Stimulated activated CD4-positive, alpha-beta T cell treated with anti-CD3 and anti-CD28 coated beads, TNF-alpha, amount 100 ng/mL, for 24 hours (primary cell): ENCODE measurements at places on chromosomes 5 and 9.

GRCh38 chr5:25979086-25979485, 1059.3 kb downstream of the CDH9 start:
- DNase-seq = no peak

DNA sequence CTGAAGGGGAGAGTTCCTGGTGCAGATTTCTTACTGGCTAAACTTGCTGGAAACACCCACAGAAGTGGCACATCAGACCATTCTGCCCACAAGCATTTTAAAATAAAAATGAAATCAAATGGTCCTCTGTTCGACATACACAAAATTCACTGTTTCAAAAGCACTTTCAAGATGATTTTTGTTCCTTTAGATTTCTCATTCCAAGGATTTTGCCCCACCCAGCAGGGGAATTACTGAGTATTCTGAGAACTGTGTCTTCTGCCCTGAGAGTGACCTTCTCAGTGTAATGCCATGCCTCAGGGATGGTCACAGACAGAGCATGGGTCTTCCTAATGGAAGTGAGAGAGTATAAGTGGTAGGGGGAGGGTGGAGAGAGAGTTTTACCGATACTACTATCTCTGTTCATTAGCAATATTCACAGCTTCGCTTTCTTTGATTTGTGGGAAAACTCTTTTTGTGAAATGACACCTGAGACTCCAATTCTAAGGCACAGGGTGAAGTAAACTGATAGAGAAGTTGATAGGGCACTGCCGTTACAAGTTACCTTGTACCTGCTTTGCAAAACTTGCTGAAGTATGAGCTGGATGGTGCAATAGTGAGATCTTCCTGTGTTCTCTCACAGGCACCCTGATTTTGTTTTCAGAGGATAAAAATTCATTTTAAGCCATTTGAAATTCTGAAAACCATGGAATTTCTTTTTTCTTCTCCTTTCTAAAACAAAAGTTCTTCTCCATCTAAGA, 95.8 kb upstream of the CD180 start:
- DNase-seq = no peak

- no peak for DNase-seq
Observed at GRCh38 chr5:79436821-79437220, 77.1 kb downstream of the HOMER1 start.

GRCh38 chr5:176979669-176980068, 26.9 kb downstream of the UIMC1 start:
- no peak for DNase-seq

DNA sequence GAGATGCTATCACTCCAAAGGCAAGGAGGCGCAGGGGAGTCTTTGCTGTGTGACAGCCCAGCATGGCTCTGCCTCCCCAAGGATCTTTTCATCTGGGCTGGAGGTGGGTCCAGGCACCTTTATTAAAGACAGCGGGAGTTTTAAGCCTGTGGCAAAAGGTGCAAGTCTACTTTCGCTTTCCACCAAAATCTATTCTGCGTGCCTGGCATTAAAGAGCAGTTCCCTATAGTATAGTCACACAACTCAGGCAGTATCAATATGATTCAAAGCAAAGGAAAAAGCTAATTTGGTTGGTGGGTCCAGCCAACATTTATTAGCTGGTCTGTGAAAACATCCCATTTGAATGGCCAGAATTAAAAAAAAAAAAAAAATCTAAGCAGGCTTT, 398.7 kb downstream of the EBF1 start:
- no peak for DNase-seq

- no peak for DNase-seq
Observed at GRCh38 chr5:39470811-39471210, 46.0 kb upstream of the DAB2 start.

GRCh38 chr9:123868002-123868401, 61.9 kb downstream of the DENND1A start:
- DNase-seq = no peak

GRCh38 chr5:153988510-153988909, 50.2 kb downstream of the FAM114A2 start:
- DNase-seq = no peak

- DNase-seq = no peak
Observed at GRCh38 chr9:100595391-100596199, 17.7 kb downstream of the CAVIN4 start.

DNA sequence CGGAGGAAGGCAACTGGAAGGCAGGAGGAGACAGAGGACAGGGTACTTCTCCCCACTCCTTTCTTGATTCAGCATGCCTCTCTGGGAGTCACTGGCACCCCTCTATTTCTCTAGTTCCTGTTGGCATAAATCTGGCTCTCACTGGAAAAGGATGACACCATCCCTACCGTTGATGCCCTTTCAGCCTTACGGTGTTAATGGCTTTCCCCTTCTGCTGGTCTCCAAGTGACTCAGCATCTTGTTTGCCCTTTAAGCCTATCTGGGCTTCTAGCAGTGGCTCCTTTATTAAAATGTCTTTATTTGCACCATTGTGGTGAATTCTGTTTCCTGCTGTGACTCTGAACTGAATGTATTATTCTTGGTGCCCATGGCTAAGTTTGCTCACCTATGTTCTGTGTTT, 227.3 kb upstream of the GLRA1 start:
- no peak for DNase-seq

DNA sequence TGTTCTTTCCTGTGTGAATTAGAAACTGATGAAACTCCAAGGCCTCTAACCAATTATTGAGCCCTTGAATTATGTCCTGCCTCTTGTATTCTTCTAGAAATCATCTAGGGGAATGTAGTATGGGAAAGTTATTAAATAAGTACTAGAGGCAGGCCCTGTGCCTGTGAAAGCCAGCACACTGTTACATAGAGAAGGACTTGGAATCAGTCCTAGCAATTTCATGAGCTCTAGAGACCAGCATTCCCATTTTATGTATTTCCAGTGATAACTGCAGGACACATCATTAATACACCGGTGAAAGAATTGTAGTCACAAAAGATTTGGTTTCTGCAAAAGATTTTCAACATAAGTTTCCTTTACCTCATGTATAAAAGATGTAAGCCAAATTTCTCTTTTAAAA, 168.5 kb upstream of the VLDLR start:
- DNase-seq = no peak

GRCh38 chr5:127935398-127935797, 148.2 kb upstream of the SLC12A2 start:
- no peak for DNase-seq

- no peak for DNase-seq
Observed at GRCh38 chr5:122093415-122094180, 15.5 kb upstream of the LOX start.

DNA sequence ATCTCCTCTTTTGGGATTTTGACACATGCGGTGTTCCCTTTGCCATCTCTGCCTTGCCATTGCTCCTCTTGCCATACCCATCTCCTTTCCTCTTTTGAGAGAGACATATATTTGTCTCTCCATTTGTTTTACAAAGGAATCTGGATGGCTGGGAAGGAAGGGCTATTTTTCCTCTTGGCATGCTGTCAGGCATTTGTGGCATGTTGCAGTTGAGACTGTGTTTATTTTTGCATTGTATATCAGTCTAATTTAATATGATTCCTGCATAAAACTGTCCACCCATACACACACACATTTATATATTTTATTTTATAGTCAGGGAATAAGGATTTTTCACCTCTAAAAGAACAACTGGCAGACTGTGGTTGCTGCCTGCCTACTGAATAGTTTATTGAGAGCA, 1105.8 kb upstream of the SEMA6A start:
- DNase-seq = no peak

GRCh38 chr5:170554521-170555267, 50.9 kb downstream of the KCNIP1 start:
- DNase-seq = no peak

- DNase-seq = no peak
Observed at GRCh38 chr5:135631391-135631790, 52.6 kb upstream of the CXCL14 start.
